ENCODE measurements at places on chromosomes 2 and 18. TPM values are rescaled to one million over a fixed set of nuclear protein-coding genes. Genes with fewer than 3 reads are reported as not detected.

CUL3 gene
- total RNA-seq, result 55.5 TPM

LRRC30 gene
- total RNA-seq, result 6.4 TPM

DUSP2 gene
- total RNA-seq, result 15.6 TPM

FRZB gene
- total RNA-seq, result 7.8 TPM

GRHL1 gene
- total RNA-seq, result 5.4 TPM
